ENCODE measurements at places on chromosomes 7 and 10. TPM values are rescaled to one million over a fixed set of nuclear protein-coding genes. Genes with fewer than 3 reads are reported as not detected.

- no peak for DNase-seq
- no peaks in the 10 kb centered on the region for H3K36me3 ChIP-seq
- no peak overlapping the region for H3K27ac ChIP-seq
- no peak overlapping the region for H3K4me3 ChIP-seq
Observed at GRCh38 chr7:29282819-29283414, 88.3 kb downstream of the CHN2 start.

Gene DNAJC9
- total RNA-seq, result 55.0 TPM

DNA sequence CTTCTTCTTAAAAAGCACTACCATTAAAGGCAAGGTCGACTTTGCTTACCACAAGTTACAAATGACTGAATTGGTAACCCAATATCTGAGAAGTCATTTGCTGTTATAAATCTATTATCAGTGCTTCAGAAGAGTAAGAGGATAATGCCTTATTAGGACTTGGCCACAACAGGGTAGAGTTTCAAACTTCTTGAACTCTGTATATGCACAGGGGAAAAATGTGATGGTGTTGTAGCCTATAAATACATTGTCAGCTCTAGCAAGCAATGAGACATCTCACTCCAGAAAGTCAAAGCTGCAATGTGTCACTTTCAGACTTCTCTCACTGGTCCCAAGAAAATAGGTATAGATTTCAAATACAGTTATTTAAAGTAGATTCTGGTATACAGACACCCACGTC lies 9.3 kb downstream of the TFEC start:
- H3K4me3 ChIP-seq, result no peak overlapping the region
- H3K27ac ChIP-seq, result no peak overlapping the region
- H3K4me1 ChIP-seq, result peaks cover 9% of the 10 kb centered on the region
- H3K36me3 ChIP-seq, result no peaks in the 10 kb centered on the region

GRCh38 chr7:134584290-134584689 lies 35.4 kb downstream of the AKR1B15 start:
- H3K27me3 ChIP-seq, result peaks cover 15% of the 10 kb centered on the region
- H3K36me3 ChIP-seq, result no peaks in the 10 kb centered on the region
- H3K4me3 ChIP-seq, result no peak overlapping the region
- no peak overlapping the region for H3K27ac ChIP-seq

GRCh38 chr10:44660271-44660670 lies 250.9 kb upstream of the TMEM72 start:
- no peak for DNase-seq
- no peaks in the 10 kb centered on the region for H3K36me3 ChIP-seq
- no peak overlapping the region for H3K27ac ChIP-seq
- no peaks in the 10 kb centered on the region for H3K27me3 ChIP-seq

GRCh38 chr7:17722798-17723197 lies 217.5 kb downstream of the SNX13 start:
- no peaks in the 10 kb centered on the region for H3K36me3 ChIP-seq
- H3K4me1 ChIP-seq, result no peaks in the 10 kb centered on the region
- no peak overlapping the region for H3K27ac ChIP-seq
- DNase-seq, result no peak
- H3K4me3 ChIP-seq, result no peak overlapping the region

Gene NUTM2D
- total RNA-seq, result 1.6 TPM

DNA sequence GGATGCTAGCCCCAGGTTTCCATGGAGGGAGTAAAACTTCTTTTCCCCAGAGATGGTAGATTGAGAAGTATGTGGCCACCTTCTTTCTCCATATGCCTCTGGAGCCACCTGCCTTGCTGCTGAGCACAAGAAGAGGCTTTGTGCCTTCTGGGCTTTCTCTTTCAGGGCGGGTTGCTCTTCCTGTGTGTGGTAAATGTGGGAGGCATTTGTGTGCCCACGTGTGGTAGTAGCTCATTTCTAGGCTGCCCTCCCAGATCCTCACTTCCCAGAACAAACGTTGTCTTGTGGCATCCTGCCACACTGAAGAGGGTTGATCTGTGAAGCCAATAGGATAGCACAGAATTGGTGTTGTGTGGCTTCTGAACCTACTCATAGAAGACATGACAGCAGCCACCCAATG lies 342.0 kb upstream of the PODXL start:
- H3K36me3 ChIP-seq, result no peaks in the 10 kb centered on the region
- peaks cover 23% of the 10 kb centered on the region for H3K4me1 ChIP-seq
- no peak for DNase-seq

DNA sequence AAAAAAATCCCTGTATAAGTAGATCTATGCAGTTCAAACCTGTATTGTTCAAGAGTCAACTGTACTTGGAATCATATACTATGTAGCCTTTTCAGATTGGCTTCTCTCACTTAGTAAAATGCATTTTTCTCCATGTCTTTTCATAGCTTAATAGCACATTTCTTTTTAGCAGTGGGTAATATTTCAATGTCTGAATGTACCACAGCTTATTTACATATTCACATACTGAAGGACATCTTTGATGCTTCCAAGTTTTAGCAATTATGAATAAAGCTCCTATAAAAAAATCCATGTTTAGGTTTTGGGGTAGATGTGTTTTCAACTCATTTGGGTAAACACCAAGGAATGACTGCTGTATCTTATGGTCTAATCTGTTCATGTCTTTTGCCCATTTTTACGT lies 155.0 kb downstream of the NRBF2 start:
- H3K27me3 ChIP-seq, result no peaks in the 10 kb centered on the region
- DNase-seq, result no peak
- no peaks in the 10 kb centered on the region for H3K4me1 ChIP-seq

DNA sequence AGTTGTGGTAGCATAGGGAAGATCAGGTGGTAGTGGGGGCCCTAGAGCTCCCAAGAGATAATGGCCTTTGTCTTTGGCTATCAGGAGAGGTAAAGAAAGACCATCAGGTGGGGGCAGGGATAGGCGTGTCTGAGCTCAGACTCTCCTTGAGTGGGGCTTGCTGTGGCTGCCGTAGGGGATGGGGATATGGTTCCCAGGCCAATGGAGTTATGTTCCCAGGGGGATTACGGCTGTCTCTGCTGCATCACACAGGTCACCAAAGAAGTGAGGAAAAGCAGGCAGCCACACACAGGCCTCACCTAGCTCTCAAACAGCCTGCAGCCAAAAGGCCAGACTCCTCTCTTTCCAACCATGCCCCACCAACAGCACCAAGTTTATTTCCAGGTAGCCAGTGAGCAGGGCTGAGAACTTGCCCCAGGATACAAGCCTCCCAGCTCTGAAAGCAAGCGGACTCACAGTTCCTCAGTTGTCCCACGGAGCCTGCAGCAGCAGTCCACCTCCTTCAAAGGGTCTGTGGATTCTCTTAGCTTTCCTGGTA lies 37.6 kb upstream of the C1QL3 start:
- no peak overlapping the region for H3K27ac ChIP-seq
- DNase-seq, result no peak
- no peaks in the 10 kb centered on the region for H3K36me3 ChIP-seq
- no peak overlapping the region for H3K4me3 ChIP-seq
- no peaks in the 10 kb centered on the region for H3K27me3 ChIP-seq

Gene NKX2-3
- total RNA-seq, result not detected

Gene JMJD1C
- 93.3 TPM for total RNA-seq

DNA sequence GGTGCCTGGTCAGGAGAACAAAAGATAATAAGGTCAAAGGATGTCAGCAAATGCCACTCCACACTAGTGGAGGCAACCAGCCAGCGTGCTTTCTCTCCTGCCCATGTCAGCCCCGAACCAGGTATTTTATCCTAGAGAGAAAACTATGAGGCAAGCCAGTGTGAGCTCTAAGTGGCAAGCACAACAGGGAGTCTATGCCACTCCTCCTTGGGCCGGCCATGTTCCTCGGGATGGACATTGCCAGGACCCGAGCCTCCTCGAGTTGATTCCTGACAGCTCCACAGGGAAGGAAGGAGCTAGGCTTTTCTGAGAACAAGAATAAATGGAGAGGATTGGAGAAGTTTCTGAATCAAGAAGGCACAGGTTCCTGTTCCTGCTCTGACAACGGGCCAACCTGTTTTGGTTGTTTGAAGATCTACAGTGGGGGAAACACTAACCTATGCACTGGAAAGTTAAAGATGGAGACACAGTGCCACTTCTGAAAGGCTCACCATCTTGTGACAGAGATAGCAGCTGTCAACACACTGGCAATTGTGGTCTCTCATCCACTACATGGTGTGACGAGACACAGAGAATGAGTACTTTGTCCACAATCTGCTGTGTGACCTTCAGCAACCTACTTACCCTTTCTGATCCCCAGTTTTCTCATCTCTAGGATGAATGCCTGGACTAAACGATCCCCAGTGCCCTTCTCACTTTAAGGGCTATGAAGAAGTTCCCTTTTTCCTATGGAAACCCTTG lies 28.8 kb downstream of the ABLIM1 start:
- H3K4me3 ChIP-seq, result no peak overlapping the region
- DNase-seq, result no peak

DNA sequence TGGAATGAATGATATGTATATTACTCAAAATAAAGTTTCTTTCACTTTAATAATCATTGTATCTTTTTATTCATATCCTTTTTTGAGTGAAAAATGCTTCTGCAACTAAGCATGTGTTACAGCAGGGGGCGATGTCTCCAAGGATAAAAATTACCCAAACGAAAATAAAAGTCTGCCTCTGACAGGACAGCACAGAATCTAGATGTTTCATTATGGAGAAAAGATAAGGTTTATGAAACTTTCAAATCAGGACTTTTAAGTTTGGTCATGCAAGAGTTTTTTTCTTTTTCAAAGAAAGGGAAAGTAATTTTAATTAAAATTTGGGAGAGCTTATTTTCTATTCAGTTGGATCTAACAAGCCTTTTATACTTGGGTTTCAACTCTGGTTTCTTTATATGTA lies 48.4 kb downstream of the TES start:
- H3K36me3 ChIP-seq, result peaks cover 19% of the 10 kb centered on the region
- DNase-seq, result peak; percentile 85
- H3K4me1 ChIP-seq, result peaks cover 28% of the 10 kb centered on the region
- no peak overlapping the region for H3K4me3 ChIP-seq
- H3K27ac ChIP-seq, result peak overlapping the region; percentile 32

GRCh38 chr7:135486261-135486920 lies 23.5 kb downstream of the CNOT4 start:
- no peak for DNase-seq
- peaks cover 8% of the 10 kb centered on the region for H3K4me1 ChIP-seq
- no peak overlapping the region for H3K4me3 ChIP-seq
- H3K27ac ChIP-seq, result no peak overlapping the region
- H3K36me3 ChIP-seq, result no peaks in the 10 kb centered on the region

Gene MGAM2
- total RNA-seq, result not detected

- H3K27ac ChIP-seq, result no peak overlapping the region
- H3K4me3 ChIP-seq, result no peak overlapping the region
- H3K27me3 ChIP-seq, result peaks cover 3% of the 10 kb centered on the region
- DNase-seq, result no peak
- no peaks in the 10 kb centered on the region for H3K36me3 ChIP-seq
Observed at GRCh38 chr10:117112220-117112619, 25.9 kb downstream of the VAX1 start.
